MV-4-11 (cell line): ENCODE measurements at places on chromosomes 1 and 21.

DNA sequence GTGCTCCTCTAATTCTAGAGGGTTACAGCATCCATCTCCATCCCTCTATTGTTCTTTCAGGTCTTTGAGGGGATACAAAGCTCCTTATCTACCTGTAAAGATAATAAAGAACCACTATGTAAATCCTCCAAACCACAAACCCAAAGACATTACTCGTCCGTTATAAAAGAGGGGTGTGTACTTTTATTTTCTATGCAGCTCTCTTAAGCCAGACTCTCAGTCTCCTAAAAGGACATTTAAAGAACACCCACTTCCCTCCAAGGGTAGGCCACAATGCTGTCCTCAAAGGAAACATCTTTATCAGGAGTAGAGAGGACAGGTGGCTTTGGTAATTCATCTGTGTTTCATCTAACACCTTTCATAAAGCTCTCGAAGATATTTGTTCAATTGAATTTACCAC lies 67.9 kb upstream of the DYNLT5 start:
- DNase-seq: no peak

DNA sequence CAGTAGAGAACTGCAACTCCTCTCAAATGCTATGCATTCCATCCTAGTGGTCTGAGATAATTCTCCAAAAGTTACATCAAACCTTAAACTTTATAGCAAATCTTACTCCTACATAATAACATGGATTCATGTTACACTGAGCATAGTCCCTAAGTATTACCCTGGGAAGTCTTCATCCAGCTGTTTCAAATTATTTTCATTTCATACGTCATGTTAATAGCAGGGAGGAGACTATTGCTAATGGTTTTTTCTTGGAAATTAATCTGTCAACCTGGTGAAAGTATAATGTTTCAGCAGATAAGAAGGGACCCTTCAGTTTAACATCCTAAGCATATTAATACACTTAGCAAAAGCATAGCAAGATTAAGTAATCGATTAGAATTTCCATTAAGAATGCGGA lies 318.1 kb downstream of the USP25 start:
- DNase-seq: no peak

DNA sequence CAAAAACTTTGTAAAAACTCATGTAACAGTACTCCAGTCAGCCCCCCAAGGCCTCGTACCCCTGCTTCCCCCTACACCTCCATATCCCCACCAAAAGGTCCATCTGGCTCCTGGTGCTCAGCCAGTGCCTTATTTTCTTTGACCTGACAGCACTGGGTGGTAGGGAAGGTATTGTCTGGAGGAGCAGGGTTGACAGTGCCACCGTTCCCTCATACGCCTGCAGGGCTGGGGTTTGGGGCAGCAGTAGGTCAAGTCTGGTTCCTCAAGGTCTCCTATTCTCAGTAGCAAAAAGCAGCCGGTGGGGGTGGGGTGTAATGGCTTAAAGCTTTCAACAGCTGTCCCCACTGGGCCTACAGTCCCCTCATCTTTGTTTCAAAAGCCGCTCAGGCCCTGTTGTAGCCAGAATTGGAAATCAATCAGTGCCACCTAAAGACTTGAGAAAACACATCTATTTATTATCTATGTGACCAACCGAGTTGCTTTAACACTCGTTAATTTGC lies 25.3 kb upstream of the TTF2 start:
- no peak for DNase-seq

DNA sequence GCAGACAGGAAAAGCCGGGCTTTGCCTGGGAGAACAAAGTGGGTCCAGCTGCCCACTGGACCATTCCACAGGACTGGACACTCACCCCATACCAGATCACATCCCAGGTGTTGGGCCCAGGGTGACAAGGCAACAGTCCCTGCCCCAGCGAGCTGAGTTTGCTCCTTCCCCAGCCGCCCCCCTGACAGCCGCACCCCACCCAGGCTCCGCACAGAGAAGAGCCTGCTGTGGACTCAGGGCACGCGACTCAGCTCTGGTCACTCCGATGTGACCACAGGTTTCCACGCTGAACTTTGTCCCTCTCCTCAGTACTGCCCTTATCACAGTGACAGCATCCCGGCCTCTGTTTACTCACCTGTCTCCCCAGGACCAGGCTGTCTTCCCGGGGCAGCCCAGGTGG lies 1.2 kb downstream of the BMP8B start:
- no peak for DNase-seq

DNA sequence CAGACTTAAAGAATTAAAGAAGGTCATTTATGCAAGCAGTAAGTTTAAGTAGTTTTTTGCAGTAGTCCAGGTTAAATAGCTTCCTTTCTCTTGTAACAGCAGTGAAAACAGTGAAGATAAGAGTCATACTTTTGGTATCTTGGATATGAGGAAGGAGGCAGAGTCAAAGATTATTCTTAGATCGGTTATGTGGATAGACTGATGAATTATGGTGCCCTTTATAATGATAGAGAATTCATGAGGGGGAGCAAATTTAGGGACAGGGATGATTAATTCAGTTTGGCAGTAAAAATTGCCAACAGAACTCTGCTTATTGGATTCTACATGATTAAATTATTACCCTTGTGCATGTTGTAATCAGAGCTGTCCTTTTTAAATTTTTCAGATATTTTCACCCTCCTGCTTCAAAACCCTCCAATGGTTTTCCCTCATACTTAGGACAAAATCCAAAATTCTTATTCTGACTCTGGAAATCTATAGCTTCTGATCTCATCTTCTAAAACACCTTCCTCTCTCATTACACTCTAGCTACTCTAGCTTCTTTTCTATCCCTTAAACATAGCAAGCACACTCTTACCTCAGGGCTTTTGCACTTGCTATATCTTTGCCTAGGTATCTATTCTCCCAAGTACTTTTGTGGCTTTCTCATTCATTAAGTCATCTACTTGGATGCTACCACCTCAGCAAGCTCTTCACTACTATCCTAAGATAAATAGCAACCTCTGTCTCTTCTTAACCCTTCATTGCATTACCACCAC lies 79.8 kb downstream of the PKN2 start:
- DNase-seq: no peak

DNA sequence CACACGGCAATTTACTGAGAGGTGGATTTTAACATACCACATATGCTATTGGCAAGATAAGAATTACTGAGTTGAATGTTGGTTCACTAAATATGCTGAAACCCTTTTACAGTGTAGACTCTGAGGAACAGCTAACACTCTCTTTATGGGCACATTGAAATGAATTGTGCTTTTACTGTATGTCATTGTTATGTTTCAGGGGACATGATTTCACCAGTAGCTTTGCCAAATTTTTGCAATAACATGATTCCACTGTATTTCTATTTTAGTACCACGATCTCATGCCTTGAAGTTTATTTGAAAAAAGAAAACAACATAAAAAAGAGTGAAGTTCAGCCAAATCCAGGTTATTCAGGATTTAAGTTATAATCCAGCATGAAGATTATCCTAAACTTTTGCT lies 188.5 kb downstream of the HLX start:
- no peak for DNase-seq

GRCh38 chr1:17616731-17617279 lies 77.3 kb downstream of the ARHGEF10L start:
- DNase-seq: no peak

DNA sequence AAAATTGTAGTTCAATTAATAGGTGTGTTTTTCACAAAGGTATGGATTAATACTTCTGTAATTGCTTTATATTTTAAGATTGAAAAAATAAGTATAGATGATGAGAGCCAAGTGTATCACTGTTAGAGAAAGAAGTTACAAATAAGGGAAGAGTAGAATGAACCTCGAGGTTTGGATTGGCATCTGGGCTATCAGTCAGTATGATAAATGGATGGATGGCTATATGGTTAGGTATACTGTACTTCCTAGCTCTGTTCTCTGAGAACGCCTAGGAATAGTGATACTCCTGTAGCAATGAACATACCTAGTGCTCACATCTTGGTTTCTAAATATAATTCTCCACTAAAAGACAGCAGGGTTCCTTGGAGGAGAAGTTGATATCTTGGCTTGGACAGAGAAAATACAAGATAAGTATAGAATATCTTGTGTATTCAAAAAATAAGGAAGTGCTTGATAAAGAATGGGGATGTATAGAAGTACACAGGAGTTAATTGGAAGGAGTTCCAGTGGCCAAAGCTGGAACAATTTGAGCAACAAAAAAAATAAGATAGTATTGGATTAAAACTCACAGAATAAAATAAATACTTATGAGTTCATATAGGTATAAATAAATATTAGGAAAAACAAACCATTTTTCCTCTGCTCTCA lies 12.4 kb downstream of the IPO9 start:
- peak; percentile 7 for DNase-seq

- DNase-seq: no peak
These were observed 25.2 kb downstream of the CNST start for GRCh38 chr1:246591504-246591903.

DNA sequence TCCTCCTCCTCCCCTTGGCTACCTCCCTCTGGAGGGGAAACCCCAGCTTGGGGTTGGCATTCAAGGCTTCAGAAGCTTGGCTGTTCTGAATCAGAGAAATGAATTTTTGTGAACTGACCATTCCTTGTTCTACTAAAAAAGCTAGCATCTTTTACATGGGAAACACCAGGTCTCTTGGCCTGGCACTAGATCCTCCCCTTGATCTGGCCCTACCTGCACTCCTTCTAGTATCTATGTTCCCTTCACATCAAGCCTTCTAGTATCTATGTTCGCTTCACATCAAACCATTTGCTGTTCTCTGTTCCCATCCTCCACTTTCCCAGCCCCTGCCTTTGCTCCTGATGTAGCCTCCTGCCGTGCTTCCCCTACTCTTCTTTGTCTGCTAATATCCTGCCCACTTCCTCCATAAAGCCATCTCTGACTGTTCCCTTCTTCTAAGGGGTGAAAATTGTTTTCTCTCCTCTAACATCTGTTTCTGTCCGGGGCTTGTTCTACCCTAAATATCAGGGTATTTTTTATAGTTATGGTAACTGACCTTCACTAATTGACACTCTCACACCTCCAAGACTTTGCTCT lies 25.8 kb downstream of the FAM151A start:
- no peak for DNase-seq

DNA sequence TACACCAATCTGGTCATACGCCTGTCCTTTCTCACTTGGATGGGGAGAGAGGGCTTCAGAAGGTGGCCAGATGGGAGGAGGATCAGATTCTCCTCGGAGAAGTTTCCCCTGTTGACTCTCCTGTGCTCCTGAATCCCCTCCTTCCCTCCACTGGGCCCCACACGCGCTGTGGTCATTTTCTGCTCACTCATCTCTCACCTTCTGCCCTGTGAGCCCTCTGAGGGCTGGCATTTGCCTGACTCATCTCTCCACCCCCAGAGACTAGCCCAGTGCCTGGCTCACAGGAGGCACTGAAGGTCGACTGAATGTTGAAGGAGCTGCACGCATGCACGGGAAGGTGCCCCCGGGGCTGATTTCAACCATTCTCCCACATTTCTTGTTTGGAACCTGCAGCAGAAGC lies 14.2 kb downstream of the ABCA4 start:
- DNase-seq: no peak
